ENCODE measurements at places on chromosomes 16 and 17. TPM values are rescaled to one million over a fixed set of nuclear protein-coding genes. Genes with fewer than 3 reads are reported as not detected.

- DNase-seq, result no peak
Measured at GRCh38 chr17:33137426-33137825, 145.8 kb downstream of the SPACA3 start.

DNA sequence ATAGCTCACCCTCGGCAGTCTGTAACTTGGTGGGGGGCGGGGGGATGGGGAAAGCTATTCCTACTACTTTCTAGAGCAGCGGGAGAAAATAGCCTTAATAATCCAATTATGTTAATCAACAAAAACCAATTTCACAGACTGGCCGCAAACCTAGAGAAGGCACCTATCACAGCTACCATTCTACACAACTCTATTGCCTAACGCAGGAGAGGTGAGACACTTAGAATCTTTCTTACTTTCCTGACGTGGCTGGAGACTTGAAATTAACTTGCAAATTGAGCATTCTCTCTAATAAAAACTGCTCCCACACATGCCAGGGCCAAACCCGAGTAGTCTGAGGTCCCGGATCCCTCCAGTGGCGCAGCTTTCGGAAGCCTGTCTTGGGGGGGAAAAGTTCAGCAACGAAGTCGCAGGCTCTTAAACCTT is 794 bp downstream of the SMG6 start:
- DNase-seq, result no peak

- no peak for DNase-seq
Measured at GRCh38 chr17:75550139-75550465, 24.6 kb downstream of the LLGL2 start.

GRCh38 chr17:8100111-8100510 is 12.6 kb upstream of the ALOX12B start:
- DNase-seq, result no peak

DNA sequence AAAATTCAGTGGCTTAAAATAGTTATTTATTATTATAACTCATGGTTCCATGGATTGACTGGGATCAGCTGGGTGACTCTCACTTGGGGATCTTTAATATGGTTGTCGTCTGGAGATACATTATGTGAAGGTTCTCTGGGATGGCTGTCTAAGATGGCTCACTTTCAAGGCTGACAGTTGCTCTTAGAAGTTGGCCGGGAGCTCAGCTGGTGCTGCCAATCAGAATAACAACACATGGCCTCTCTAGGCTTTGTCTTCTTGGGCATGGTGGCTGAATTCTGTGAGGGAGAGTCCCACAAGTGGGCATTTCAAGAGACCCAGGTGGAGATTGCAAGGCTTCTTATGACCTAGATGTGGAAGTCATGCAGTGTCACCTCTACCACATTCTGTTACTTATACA is 269.7 kb downstream of the CA10 start:
- no peak for DNase-seq

DNA sequence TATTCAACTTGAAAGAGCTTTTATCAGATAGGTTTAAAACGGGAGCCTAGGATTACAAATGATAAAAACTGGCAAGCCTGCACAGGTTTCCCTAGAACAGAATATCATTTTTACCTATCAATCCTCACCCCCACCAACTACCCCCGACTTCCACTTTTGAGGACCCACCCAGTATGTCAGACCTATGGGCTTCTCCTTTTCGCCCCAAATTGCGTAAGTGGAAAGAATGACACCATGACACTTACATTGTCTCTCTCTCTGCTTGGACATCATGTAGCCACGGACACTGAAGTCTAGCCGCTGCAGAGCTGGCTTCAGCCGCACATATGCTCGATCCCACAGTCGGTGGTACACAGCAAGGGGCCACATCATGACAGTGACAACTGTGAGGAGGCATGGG is 7.4 kb upstream of the PSMC3IP start:
- no peak for DNase-seq

DNA sequence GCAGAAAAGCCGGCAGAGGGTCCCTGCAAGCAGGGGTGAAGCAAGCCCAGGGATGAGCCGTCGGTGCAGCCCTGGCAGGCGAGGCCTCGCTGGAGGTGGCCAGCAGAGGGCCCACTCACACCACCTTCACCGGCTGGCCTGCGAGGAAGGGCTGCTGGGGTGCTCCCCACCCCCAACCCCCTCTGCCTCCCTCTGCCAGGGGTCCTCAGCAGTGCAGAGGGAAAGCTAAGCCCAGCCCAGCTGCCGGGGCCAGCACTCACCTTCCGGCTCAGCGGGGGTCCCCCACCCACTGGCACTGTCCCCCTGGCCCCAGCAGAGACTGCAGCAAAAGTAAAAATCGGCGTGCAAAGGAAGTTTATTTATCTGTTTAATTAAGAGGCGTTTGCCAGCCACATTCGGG is 113.4 kb downstream of the ENGASE start:
- DNase-seq, result no peak

DNA sequence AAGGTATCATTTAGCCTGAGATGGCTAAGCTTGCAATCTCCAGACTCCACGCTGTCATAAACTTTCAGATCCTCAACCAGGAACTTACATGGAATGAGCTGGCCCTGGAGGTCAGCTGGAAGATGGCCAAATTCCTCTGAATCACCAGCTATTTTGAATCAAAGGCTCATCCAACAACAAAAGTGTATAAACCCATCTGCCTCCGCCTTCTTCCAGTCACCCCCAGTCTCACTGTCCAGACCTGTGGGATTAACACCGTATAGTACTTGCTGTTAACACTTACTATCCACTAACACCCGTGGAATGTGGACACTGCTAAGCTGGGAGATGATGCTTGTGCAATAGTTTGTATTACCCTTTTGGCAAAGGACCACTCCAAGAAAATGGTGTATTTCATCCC is 1.9 kb upstream of the LCMT1 start:
- DNase-seq, result peak; percentile 90

GRCh38 chr17:29376667-29377270 is 13.4 kb upstream of the TAOK1 start:
- peak; percentile 43 for DNase-seq

DNA sequence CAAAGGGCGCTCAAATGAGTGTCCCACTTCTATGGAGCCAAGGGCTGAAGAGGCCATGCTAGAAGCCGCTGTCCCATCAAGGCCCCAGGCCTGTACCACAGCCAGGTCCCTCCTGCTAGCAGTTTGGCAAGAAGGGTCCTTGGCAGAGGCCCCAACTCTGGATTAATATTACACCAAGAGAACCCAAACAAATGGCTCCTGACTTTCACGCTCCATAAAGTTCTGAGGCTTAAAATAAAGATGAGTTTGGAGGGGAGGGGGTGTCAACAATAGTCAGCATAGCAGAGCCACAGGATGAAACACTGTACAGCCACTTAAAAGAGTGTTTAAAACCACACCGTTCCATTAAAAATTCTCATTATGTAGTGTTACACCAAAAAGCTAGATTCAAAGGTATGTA is 30.5 kb downstream of the CUEDC1 start:
- no peak for DNase-seq

- peak; percentile 6 for DNase-seq
Measured at GRCh38 chr17:77875051-77875780, 83.3 kb upstream of the TNRC6C start.

DNA sequence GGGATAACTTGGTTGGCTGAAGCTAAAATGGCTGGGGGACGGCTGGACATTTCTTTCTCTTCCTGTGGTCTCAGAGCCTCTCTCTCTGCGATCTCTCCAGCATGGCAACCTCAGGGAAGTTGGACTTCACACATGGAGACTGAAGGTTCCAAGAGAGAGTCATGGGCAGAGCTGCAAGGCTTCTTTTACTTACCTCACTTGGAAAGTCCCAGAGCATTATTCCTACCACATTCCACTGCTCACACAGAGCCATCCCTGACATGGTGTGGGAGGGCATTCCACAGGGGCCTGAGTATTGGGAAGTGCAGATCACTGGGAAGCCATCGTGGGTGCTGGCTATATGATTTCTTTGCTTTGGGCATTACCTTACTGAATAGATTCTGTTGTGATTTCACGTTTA is 9.8 kb upstream of the SLC6A2 start:
- DNase-seq, result no peak

DNA sequence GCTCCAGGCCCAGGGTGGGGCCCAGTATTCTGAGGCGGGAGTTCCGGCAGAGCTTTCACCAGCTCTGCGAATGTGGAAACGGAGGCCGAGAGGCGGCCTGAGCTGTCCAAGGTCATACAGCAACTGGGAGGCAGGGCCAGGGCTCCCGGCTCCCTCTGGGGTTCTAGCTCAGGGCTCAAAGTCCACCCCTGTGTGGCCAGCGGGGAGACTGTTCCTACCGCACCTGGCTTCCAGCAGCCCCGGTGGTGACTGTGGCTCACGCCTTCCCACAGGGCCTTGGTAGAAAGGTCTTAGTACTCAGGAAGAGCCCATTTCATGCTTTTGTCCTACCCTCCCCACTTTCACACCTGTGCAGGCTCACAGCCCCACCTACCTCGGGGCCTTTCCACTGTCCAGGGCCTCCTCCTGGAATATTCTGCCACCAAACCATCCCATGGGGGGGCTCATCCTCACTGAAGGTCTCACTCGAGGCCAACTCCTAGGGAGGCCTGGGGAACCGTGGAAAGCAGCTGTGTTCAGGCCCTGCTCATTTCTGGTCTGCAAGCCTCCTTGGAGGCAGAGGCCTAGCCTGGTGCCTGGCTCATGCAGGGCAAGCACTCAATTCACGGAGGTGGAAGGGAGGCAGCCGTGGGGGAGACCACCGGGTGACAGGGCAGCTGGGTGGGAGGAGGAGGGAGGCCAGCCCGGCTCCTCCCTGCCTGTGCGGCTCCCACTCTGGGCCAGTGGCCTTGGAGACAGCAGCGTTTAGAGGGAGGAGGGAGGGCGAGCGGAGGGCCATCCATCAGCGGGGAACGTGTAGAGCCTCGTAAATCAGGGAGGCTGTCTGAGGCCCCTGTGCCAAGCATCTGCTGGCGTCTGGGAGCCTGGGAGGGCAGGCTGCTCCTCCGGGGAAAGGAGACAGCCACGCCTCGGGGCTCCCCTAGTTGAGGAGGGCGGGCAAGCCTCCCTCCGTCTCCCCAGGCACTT is 12.7 kb upstream of the DOC2B start:
- DNase-seq, result no peak

- no peak for DNase-seq
Measured at GRCh38 chr16:62100651-62101050, 64.4 kb upstream of the CDH8 start.

- DNase-seq, result peak; percentile 79
Measured at GRCh38 chr16:88282564-88283395, 100.0 kb upstream of the ZNF469 start.

DNA sequence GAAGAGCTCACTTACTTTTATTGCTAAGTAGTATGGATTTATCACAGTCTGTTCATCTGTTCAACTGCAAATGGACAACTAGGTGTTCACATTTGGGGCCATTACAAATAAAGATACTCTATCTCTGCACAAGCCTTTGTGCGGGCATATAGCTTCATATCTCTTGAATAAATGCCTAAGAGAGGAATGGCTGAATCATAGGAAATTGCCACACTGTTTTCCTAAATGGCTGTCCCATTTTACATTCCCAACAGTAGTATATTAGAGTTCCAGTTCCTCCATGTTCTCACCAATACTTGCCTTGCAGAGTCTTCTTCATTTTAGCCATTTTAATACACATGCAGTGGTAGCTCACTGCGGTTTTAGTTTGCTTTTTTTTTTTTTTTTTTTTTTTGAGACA is 20.5 kb downstream of the NSMCE1 start:
- DNase-seq, result no peak

DNA sequence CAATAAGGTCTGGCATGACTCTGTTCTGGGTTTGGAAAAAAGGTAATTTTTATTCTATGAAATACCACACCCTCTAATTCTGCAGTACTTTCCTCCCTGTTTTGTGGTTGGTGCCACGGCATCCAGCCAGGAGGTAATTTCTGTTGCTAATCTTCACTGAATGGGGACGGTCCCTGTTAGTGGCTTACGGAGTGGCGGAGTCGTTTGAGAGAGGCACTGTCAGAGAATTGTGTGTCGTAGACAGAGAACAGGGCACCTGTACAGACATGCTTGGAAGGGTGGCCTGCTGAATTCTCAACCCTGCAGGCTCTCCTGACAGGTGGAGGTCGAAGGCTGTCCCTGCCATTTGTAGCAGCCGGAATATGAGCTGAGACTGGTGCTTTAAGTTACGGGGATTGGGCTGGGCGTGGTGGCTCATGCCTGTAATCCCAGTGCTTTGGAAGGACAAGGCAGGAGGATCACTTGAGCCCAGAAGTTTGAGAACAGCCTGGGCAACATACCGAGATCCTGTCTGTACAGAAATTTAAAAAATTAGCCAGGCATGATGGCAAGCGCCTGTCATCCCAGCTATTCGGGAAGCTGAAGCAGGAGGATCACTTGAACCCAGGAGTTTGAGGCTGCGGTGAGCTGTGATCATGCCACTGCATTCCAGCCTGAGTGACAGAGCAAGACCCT is 33.2 kb downstream of the EEF2K start:
- no peak for DNase-seq

DNA sequence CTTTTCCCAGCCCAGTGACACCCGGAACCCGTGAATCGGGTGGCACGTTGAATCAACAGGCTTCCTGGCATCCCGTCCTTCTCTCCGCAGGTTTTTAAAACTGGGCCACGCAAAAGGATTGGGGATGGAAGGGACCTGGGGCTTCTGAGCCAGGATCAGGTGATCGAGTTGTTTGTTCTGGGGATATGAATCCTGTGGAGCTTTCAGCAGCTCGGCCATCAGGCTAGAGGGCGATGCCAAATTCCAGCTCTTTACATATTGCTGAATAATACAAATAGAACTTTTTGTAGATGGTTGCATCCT is 473 bp downstream of the SUPT6H start:
- no peak for DNase-seq

DNA sequence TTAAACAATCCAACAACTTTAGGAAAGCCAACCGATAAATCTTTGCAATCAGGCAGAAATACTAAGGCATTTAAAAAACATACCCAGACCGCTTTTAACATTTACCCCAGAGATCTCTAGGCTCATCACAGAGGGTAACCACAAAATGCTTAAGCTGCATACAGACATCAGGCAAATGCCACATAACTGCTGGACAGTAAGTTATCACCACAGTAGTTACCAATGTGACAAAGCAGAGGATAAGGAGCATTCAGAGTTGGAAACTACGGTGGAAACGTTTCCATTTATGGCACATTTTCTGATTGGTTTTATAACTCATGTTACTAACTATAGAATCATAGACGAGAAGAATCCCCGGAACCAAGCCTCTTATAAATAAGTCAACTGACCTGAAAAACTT is 77.5 kb downstream of the KANSL1 start:
- no peak for DNase-seq

DNA sequence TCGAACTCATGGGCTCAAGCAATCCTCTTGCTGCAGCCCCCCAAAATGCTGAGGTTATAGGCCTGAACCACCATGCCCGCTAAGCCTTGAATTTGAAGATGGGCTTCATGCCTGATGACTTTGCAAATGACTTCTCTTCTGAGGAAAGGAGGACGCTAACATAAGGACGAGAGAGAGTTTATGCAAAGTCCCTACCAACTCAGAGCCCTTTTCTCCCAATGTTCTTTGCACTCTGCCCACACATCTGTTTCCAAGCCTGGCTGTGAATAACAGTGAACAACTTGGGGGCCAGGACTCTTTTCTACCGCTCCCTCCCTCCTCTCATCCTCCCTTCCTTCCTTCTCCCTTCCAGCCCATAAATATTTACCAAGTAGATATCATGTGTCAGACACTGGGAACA is 8.5 kb upstream of the NPIPB2 start:
- no peak for DNase-seq

The RAD51D gene
- 8.5 TPM for total RNA-seq

The HOXB1 gene
- not detected for total RNA-seq

The SEPTIN12 gene
- not detected for total RNA-seq

The TEX19 gene
- not detected for total RNA-seq

The NME2 gene
- 469 TPM for total RNA-seq

The ATAD5 gene
- 1.2 TPM for total RNA-seq

The CCL16 gene
- not detected for total RNA-seq

The PRAC1 gene
- not detected for total RNA-seq

The ZNF750 gene
- total RNA-seq, result 0.33 TPM

The TEX14 gene
- total RNA-seq, result 0.24 TPM

The SP6 gene
- total RNA-seq, result 4.2 TPM

The MYH8 gene
- not detected for total RNA-seq

The OR3A3 gene
- not detected for total RNA-seq

Measured in mammary epithelial cell (primary cell).